ENCODE measurements at places on chromosomes 7 and 10.

GRCh38 chr7:106022193-106022821, 59.2 kb downstream of the CDHR3 start:
- no peak for DNase-seq

DNA sequence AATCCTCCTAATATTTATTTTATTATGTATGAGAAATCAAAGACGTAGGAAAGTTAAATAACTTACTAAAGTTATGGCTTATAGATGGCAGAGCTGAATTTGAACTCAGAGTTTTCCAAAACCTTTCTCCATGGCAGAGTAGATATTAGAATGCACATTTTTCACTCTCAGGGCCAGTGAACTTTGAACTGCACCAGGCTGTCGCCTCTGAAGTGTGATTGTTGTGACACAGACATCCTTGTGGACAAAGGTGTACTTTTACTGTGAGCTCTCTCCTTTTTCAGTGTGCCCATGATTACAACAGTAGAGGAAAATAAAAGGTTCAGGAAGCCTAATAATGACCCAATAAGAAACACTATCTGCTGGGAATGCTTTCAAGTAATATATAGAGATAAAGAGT, 29.1 kb downstream of the TES start:
- DNase-seq, result no peak

GRCh38 chr10:64529003-64529350, 1007.8 kb downstream of the REEP3 start:
- no peak for DNase-seq

- no peak for DNase-seq
Measured at GRCh38 chr10:70666960-70667798, 5.1 kb upstream of the ADAMTS14 start.

DNA sequence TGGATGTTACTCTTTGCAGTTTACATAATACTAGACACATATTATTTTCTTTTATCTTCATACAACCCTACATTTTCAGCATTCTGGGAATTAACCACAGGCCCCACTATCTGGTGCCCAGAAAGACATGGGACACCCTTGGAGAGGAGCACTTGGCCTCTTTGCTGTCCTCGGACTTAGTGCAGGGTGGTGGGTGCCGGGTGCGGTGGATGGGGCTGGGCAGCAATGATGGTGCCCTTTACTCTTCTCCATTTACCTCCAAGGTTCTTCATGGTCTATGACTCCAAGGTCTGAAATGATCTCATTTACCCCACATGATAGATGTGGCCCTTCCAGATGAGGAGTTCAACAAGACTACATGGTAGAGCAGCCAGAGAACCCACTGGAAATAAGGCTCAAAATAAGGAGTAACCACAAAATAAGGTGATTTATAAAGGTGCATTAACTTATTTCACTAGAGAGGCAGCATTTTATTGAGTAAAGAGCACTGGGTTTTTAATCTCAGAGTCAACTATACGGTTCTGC, 56.2 kb upstream of the IGFBP3 start:
- no peak for DNase-seq

- DNase-seq, result no peak
Measured at GRCh38 chr7:67392596-67393438, 396.2 kb downstream of the TYW1 start.

DNA sequence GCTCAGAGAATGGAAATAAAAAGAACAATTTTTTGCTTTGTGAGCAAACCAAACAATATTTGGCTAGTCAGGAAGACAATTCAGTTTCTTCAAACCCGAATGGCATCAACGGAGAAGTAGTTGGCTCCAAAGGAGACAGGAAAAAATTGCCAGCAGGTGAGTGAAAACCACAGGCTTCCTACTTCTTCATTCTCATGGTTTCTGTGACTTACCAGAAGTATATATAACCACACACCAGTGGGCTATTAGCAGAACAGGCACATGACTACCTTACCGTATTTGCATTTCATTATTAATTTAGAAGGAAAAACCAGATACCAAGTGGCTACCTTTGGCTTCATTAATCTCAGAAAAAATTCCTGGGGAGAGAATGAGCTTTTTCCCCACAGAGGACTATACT, 8.8 kb downstream of the TDRD1 start:
- no peak for DNase-seq

DNA sequence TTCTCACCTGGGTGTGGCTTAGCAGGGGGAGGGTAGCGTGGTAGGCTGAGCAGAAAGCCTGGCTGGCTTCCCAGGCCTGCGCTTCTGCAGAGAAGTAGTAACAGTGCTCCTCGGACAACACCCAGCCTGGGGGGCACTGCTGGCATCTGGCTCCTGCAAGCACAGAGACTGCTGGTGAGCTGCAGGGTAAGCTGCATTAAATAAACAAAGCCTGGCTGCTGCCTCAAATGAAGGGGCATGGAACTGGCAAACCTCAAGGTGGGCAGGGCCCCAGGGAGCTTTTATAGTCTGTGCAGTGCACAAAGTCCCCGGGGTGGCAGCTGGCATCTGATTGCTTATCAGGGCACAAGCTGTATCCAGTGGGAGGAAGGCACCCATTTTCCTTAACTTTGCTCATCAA, 3.9 kb downstream of the KLRG2 start:
- no peak for DNase-seq

DNA sequence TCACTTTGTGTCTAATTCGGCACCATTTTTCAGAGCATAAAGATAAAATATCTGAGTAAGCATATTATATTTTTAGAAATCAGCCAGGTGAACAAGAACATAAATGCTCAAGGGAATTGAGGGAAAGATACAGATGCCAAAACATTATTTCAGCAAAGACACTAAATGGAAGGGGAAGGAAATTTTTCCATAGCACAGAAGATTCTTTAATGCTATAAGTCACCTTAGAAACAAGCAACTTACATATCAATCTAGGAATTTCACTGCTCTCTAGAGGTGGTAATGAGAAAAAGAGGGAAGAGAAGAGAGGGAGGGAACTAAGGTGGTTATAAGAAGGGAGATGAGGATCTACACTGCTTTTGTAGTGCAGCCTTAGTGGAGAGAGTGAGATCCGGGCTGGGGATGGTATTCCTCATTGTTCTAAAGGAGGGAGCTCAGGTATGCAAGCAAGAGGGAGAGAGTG, 20.4 kb downstream of the ZNF365 start:
- no peak for DNase-seq

GRCh38 chr10:131574707-131575430, 263.3 kb upstream of the TCERG1L start:
- DNase-seq, result no peak

DNA sequence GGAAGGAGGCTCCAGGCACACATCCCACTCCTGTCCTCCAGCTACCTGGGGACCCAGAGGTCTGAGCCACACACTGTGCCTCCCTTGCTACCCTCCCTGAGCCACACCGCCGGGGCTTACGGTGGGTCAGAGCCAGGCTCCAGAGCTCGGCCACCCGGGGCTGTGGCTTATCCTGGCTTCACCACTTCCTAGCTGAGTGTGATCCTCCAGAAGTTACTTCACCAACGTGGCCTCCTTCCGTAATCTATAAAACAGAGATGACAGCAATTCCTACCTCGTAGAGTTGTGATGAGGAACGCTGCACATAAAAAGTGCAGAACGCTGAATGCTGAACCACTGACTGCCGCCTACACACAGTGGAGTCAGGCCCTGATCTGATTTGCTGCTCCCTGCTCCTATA, 285.0 kb downstream of the PRPF18 start:
- no peak for DNase-seq

DNA sequence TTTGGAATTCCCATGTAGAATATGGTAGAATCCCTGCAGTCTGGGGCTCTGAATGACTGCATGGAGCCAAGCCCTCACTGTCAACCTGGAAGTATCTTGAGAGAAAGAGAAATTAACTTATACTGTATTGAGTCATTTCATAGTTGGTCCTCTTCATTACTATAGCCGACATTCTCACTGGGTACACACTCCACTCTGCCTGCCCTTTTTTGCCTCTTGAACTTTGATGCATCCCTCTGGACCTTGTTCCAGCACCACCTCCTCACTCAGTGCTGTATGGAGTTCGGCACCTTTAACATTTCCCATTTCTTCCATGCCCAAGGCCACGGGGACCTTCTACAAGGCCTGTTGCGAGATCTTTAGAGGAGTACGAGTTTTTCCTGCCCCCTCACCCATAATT, 4.6 kb upstream of the ARHGAP22 start:
- no peak for DNase-seq

DNA sequence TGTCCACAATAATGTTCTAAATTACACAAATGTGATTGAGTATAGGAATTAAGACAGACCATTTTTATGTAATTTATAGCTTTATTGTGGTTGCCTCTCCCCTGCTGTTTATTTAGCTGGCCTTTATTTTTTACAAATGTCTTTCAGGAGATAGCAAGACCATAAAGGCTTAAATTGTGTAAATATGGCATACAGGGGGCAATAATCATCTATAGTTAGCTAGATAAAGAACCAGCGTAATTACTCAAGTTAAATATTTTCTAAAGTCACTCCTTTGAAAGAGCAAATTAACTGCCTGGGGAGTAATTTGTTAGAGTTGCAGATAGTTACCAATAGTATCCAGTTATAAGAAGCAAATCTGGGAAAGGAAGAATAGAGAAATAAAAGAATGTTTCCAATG, at the start of gene MALRD1:
MALRD1 (plus strand) TSS at position 313 of the 400 bp plus-strand sequence. CDS start 138 bp downstream, outside the sequence.
- no peak for DNase-seq

- DNase-seq, result peak; percentile 38
Measured at GRCh38 chr7:81594767-81595166, 175.1 kb downstream of the HGF start.

- no peak for DNase-seq
Measured at GRCh38 chr7:143346018-143346417, 16.5 kb downstream of the FAM131B start.

- DNase-seq, result no peak
Measured at GRCh38 chr10:16384021-16384420, 52.8 kb upstream of the PTER start.

- DNase-seq, result no peak
Measured at GRCh38 chr10:115432188-115432819, 339.1 kb downstream of the ATRNL1 start.

DNA sequence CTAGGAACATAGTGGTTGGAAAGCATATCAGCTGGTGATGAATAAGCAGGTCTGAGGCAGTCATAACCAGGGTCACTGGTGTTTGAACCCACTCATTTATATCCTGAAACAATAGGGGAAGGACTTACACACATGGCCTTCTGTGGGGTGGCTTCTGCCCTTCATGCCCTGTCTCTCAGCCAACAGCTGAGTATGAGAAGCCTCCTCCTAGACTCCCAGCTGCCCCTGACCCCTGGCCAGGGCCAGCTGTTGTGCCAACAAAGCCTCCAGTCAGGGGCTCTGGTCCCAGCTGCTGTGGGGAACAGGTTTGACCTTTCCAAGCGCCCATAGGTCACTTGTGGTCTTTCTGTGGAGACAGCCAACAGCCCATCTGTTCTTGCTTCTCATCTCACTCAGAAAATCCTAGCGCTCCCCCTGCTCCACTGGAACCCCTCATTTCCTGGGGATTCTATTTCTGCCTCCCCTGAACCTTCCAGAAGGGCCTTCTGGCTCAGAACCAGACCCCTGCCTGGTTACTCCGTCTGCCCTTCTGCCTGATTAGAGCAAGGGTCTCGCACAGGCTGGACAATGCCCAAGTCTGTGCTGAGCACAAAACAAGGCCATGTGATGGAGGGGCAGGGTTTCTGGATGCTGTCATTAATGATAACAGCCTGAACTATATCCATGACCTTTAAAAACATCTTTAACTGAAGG, 9.7 kb upstream of the PURB start:
- DNase-seq, result no peak

GRCh38 chr10:1009071-1009494, 16.6 kb downstream of the IDI2 start:
- DNase-seq, result no peak

- DNase-seq, result no peak
Measured at GRCh38 chr10:97690133-97690532, 3.1 kb upstream of the AVPI1 start.

DNA sequence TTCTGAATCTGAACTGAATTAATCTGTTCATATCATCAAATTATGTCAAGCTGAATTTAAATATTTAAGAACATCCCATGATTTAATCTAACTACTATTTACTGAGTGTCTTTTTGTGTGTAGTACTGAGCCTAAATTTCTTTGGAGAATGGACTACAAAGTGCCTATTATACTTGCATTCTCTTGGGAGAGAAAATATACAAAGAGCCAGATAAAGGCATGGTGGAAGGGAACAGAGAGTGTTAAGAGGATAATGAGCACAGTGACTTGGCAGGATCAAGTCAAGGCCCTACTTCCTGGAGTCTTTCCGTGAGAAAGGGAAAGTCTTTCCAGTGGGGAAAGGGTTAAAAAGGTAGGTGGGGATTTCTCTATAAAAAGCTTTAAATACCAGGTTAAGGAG, 15.0 kb downstream of the TNKS2 start:
- DNase-seq, result no peak

DNA sequence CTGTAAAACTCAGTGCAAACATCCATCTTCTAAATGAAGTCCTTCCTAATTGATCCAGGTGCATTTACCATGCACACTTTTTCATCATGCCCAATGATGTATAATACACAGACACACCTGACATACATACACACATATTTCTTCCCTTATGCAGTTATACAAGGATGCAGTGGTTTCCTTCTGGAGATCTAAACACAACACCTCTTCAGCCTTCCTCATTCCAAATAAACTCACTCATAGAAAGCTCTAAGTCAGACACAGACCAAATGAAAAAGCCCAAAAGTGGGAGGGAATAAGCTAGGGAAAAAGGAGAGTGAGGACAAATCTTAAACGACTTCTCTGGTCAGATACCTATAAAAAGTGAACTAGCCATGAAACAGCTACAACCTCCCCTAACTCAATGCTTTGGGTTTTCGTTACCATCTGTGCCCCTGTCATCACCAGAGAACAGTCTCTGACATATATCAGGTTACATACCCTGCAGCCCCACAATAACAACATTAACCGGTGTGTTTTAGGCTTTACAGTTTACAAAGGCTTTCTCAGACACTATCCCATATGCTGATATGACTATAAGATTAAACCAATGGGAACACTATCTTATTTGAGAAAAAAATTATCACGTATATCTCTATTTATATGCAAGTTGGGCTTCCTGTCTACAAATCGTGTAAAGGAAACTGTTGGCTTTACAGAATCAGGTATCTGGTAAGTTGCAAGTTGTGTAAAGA, 675.2 kb downstream of the PHTF2 start:
- no peak for DNase-seq

DNA sequence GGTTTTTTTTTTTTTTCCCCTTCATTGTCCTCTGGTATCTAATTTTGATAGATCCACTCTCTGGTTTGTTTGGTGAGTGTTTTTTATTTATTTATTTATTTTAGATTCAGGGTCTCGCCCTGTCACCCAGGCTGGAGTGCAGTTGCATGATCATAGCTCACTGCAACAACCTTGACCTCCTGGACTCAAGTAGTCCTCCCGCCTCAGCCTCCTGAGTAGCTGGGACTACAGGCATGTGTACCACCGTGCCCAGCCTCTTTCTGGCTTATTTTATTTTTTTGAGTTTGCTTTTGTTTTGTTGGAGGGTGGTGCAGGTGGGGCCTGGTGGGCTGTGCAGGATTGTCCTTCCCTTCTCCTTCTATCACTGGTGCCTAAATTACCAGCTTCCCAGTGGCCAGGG, 187.2 kb upstream of the SH2B2 start:
- no peak for DNase-seq

- DNase-seq, result peak; percentile 70
Measured at GRCh38 chr7:94655848-94656657, at the start of gene SGCE. SGCE (minus strand) TSS chr7:94656133; CDS start chr7:94656098, 35 bp downstream.

All from heart left ventricle (tissue), 16 donors.